AG04450 (cell line): ENCODE measurements at places on chromosomes 7 and 10. TPM values are rescaled to one million over a fixed set of nuclear protein-coding genes. Genes with fewer than 3 reads are reported as not detected.

DNA sequence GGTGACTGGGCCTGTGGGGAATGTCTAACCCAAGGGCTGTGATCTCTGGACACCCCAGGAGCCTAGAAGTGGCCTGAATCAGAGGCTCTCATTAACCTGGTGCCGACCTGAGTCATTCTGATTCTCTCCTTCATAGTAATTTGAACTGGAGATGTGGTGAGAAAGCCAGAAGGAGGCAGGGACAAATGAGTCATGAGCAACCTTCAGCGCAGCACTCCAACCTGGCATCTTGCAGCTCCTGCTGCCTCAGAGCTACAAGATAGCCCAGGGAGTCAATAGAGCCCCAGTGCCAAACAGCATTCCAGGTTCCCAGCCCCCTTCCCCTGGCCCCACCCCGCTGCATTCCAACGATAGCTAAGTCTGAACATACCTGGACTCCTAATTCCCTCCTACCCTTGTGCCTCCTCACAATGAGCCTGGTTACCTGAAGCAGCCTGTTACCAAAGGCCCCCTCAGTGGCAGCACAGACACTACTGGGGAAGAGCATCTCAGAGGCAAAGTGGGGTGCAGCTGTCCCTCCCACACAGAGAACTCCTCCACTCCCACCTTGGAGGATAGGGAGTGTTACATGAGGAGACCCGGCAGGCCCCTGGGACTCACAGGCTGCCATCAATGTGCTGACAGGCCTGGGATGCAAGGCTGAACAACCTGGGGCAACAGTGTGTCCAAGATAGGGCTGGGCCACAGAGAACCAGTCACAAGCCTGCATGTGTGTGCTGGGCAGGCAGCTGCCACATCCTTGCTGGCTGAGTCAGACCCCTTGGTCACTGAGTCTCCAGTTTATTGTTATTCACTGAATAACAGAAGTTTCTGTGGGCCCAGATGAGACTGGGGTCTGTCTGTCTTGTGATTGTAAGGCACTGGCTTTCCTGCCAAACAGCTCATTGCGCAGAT is 76.8 kb upstream of the LEP start:
- DNase-seq: no peak

DNA sequence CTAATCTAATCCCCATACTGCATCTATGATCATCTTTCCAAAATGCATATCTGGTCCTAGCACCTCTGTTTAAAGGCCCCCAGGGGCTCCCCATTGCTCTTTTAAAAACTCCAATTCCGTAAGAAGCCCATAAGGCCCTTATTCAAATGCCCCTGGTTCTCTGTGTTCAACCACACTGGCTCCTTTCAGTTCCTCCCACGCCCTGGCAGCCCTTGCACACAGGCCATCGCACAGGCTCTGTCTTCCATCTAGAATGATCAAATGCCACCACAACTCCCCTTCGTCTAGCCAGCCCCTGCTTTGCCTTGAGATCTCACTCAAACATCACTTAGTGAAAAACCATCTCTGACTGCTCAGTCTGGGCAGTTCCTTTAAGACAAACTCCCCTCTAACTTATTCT is 112.9 kb upstream of the LYZL2 start:
- DNase-seq: no peak

- no peak for DNase-seq
Observed at GRCh38 chr7:157851501-157852067, 514.8 kb downstream of the DNAJB6 start.

- DNase-seq: no peak
Observed at GRCh38 chr7:74343281-74344131, 54.3 kb downstream of the CLIP2 start.

DNA sequence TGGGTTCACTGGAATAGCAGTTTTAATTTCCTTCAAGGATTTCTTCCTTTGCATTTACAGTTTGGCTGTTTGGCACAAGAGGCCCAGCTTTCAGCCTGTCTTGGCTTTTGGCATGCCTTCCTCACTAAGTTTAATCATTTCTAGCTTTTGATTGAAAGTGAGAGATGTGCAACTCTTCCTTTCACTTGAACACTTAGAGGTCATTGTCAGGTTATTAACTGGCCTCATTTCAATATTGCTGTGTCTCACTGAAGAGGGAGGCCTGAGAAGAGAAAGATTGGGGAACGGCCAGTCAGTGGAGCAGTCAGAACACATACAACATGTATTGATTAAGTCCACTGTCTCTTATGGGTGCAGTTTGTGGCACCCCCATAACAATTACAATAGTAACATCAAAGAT is 33.9 kb downstream of the PTTG1IP2 start:
- DNase-seq: no peak

- DNase-seq: no peak
Observed at GRCh38 chr10:89563861-89564478, 28.6 kb upstream of the SLC16A12 start.

DNA sequence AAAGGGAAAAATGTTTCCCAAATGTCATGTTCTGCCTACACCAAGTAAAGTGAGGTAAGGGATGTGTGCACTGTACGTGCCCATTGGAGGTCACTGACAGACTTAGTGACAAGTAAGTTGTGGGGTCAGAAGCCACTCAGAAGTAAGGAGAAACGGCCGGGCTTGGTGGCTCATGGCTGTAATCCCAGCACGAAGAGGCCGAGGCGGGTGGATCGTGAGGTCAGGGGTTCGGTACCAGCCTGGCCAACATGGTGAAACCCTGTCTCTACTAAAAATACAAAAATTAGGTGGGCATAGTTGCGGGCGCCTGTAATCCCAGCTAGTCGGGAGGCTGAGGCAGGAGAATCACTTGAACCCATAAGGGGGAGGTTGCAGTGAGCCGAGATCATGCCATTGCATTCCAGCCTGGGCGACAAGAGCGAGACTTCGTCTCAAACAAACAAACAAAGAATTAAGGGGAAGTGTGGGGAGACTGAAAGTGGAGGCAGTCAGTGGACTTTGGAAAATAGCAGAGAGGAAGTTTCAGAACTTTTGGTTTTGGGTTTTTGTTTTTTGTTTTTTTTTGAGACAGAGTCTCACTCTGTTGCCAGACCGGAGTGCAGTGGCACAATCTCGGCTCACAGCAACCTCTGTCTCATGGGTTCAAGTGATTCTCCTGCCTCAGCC is 114.8 kb downstream of the WDFY4 start:
- DNase-seq: no peak

WDR86 gene
- 0.15 and 0.17 TPM in 2 replicates for polyA plus RNA-seq
